ENCODE measurements at places on chromosomes 6 and 20.

DNA sequence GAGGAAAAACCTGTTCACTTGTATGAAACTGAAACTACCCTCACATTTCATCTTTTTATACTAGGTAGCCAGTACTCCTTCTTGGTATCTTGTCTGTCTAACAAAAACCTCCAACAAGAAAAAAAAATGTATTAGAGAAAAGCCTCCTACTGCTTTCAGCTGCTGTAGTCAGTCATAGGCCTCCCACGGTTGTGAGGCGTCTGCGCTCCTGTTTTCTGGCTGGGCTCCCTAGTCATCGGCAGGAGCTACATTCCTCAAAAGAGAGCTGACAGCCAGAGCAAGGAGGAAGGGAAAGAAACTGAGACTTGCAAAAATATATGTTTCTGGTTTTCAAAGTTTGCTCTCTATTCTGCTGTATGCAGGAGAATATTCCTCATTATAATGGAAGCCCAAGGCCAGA lies 517.0 kb downstream of the LMBRD1 start:
- DNase-seq, result no peak

DNA sequence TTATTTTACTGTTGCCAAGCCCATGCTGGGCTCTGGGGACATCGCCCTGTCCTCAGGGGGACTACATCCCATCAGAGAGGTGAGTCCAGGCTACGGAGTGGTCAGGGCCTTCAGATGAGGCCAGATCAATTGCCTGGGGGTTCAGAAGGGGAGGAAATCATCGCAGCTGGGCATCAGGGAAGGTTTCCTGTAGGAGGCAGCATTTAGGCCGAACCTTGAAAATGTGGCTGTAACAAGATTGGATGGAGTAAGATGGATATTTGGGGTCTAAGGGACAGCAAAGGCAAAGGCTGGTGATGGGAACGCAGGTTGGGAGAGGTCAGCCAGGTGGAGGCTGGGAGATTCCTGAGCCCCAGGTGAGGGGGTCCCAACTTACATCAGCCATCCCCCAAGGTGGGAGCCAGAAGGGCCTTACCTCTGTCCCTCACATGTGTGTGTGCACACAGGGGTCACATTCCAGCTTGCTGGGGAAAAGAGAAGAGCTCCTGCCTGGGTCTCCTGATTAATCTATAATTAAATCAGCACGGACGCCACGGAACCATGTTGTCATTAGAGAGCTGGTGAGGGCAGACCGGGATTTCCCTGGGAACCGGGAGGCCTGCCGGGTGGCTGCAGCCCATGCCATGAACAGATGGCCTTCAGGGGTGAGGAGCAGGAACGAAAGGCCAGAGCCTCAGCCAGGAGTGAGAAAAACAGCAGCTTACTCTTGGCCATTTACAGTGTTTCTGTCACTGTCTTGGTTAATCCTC lies 30.5 kb upstream of the DLGAP4 start:
- DNase-seq, result no peak

- no peak for DNase-seq
Observed at GRCh38 chr20:59823491-59824259, 109.8 kb downstream of the SYCP2 start.

DNA sequence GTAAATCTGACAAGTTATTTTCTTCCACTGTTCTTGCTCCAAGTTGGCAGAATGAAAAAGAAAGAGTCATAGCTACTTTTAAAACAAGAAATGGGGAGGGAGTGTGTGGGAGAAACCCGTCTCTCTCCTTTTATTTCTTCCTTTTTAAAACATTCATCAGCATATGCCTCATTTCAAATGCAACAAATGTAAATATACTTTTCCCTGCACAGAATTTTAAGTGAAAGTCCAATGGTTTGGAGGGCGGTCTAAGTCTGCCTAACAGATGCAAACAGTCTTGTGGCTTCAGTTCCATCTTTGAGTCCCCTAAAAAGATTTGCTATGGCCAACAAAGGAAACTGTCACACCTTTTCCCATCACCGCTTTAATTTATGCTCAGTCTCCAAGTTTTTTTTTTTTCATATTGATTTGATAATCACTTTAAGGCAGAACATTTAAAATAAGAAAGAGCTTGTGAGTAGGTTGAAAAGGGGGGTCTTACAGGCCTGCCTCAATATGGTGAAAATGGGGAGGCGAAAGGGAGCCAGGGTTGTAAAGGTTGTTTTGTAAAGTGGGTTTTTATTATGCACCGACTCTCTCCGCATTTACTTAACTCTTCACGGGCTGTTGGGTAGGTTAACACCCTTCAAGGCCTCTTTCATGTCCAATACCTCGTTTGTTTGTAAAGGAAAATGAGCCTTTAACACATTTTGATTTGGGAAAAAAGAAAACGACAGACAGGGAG lies 4.6 kb downstream of the TFAP2D start:
- no peak for DNase-seq

- DNase-seq, result no peak
Observed at GRCh38 chr6:7803214-7803613, 77.3 kb downstream of the BMP6 start.

All from activated naive CD4-positive, alpha-beta T cell treated with Interleukin-2 at 50 U/mL for 16 hours (primary cell).